ENCODE measurements at places on chromosomes 11 and 22.

DNA sequence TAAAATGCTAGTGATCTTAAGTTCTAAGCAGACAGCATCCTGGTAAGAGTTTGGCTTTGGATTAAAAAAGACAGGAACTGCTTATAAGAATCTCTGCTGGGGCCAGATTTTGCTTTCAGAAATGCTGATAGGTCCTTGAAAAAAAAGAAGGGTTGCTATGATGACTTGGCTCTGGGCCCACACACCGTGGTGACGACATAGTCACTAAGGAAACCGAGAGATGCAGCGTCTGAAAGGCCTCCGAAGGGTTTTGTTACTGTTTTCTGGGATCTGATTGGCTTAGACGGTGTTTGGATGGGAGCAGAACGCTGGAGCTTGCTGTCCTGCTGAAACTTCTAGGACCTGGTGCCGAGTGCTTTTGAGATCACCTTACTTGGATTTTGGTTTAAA lies 8.4 kb downstream of the FAM118A start:
- DNase-seq = no peak

GRCh38 chr11:17613983-17614382 lies 66.9 kb downstream of the OTOG start:
- no peak for DNase-seq

DNA sequence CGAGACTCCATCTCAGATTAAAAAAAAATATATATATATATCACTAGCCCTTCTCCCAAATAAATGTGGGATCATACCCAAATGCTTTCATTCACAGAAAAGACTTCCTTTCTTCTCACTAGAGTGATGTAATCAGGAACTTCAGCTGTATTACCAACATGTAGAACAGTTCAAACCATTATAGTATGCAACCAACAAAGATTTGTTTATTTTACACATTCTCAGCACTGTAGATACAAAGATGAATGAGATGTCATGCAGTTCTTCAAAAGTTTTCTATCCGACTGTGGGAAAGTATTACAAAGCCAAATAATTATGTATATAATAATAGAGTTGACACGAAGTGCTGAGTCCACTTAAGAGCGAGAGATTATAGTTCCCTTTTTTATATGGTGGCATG lies 22.2 kb upstream of the ZNF143 start:
- no peak for DNase-seq

GRCh38 chr11:36840378-36840777 lies 242.3 kb upstream of the RAG2 start:
- no peak for DNase-seq

- no peak for DNase-seq
These were observed 14.0 kb downstream of the B3GAT1 start for GRCh38 chr11:134398079-134398444.

DNA sequence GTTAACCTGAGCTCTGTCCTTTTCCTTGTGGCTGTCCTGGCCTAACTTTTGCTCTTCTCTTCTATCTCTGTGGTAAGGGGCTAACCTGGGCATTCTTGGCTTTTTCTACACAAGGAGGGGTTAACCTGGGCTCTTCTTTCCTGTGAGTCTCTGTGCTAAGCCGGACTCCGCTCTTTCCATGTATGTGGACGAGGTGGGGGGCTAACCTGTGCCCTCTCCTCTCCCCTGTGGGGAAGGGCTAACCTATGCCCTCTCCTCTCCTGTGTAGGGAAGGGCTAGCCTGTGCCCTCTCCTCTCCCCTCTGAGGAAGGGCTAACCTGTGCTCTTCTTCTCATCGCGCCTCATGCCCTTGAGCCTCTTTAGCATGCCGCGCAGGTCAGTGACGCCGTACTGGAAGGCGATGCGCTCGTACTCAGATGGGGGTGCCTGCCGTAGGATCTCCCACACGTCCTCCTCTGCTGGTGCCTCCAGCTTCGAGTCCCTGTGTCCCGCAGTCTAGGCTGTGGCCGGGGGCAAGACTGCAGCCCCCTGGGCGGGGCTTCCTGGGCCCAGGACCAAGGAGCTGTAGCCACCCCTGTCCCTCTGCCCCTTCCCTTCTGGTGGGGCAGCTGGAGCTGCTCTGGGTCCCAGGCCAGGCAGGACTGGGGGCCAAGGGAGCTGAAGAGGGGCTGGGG lies 6.5 kb downstream of the MYBPC3 start:
- DNase-seq = no peak

- DNase-seq = no peak
These were observed 521 bp upstream of the PTS start for GRCh38 chr11:112225753-112226061.

- no peak for DNase-seq
These were observed 14.1 kb downstream of the SYN3 start for GRCh38 chr22:33044112-33044511.

DNA sequence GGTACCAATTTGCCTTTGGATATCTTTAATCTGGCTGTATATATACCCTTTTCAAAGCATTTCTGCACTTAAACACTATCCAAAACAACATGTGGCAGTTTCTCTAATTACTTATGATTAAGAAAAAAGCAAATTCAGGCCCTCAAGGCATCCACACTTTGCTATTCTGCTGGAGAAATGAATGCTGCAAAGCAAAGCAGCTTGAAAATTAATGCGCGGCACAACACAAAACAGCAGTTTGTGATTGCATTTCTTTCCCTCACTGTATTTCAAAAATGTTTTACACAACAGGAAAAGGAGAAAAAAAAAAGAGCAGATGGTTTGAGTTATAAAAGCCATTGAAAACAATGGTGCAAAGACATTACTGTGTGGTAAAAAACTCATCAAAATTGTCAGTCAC lies 738.4 kb upstream of the RAG2 start:
- DNase-seq = no peak

DNA sequence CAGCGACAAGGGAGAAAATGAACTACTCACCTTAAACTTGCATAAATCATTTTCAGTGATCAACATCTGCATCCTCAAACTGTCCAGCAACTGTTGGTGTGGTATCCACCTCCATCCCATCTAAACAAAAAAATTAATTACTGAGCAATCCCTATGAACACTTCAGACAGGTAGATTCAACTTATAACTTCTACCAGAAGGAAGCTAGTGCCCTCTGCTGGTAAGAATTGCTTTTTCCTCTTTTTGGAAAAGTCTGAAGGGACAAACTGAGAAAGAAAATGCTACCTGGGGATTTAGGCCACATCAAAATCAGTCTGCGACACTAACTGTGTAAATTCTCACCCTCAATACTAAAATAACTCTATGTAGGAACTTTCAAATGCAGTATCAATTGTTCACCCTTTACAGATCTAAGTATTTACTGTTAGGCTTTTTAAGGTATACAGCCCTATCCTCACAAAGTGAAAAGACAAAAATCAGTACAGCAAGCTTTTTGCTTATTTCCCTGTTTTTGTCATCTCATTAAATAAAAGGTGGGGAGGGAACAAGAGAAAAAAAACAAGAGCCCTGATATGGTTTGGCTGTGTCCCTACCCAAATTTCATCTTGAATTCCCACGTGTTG lies 17.9 kb downstream of the CLNS1A start:
- no peak for DNase-seq

- no peak for DNase-seq
These were observed 89.7 kb downstream of the LARGE2 start for GRCh38 chr11:46012185-46012584.

DNA sequence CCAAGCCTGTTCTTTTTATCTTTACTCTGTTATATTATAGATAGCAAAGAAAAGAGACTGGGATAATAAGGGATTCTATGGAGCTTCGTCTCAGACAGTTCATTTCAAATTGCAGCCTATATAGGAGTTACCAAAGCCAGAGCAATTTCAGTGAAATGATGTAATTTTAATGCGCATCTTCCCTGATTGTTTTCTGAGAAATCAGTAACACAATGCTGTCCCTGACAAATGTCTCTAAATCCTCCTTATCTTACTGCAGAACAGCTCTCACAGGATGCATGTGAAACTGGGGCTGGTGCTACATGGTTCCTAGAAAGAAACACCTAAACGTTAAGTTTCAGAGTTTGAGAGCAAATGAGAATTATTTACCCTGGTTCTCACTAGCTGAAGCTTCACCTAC lies 467.9 kb upstream of the ANO3 start:
- DNase-seq = no peak

DNA sequence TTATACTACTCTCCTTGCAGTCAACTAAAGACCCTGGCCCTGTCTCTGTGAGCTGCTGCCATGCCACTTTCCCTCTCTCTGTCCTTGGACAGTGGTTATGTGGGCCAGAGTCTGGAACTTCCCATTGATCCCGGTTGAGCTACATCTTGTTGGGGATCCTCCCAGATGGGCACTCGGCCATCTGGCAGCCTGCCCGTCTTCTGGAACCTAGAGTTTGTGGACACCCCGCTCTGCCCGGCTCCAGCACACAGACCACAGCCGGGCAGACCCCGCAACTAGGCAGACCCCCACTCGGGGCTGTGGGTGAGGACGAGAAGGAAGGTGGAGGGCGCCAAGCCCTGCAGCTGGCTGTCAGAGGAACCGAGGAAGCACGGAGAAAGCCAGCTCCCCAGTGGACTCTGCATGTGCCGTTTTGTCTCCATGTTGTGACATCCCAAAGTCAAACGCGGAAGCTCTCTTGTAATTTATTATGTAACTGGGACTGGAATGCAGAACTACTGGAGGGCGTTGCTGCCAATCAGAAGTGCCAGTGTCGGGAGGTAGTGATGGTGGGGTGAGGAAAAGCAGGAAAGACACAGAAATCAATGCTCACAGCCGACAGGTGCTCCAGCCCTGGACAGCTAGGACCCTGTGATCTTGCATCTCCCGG lies 207.7 kb downstream of the CEP164 start:
- DNase-seq = no peak

DNA sequence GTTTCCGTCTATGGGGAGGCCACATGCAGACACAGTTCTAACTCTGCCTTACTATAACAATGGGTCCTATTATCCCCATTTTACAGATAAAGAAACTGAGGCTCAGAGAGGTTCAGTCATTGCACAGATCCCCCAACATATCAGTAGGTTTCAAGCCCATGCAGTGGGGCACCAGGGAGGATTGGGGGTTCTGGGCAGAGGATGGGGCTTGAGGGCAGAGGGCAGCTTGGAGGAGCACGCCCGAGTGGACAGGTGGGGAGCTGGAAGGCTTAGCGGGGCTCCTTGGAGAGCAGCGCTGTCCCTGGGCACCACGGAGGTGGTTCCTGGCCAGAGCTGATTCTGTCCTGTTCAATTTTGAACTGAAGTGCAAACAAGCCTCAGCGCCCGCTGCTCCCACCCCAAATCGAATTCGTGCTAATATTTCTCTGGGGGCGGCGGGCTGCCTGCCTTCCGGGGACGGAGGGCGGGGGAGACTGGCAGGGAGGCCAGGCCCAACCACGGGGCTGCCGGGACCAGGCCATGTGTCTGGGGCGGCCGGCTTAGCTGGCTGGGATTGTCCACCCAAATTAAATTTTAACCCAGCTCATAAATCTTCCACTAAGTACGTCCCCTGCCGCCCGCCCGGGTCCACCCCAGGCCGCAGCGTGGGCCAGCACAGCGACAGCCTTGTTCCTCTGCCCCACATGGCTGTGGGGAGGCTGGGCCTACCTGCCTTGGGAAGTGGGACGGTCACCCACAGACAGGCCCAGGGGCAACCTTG lies 49.4 kb downstream of the FLRT1 start:
- peak; percentile 43 for DNase-seq

GRCh38 chr22:35543702-35544101 lies 3.1 kb downstream of the RASD2 start:
- no peak for DNase-seq

DNA sequence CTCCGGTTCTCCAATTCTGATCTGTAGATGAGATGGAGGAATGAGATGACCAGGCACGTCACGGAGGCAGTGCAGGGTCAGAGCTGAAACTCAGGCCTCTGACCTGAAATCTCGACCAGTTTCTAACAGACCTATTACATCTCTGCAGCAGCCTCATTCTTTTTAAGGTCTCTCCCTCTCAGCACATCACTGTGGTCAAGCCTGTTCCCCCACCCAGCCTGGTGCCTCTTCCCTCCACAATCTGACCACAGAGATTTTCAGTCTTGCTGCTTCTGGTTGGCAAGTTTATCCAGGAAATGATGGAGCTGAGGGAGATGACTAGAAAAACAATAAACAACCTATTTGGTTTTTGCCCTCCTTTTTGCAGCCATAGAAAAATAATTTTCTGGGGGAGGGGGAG lies 9.5 kb downstream of the GRAMD1B start:
- DNase-seq = no peak

DNA sequence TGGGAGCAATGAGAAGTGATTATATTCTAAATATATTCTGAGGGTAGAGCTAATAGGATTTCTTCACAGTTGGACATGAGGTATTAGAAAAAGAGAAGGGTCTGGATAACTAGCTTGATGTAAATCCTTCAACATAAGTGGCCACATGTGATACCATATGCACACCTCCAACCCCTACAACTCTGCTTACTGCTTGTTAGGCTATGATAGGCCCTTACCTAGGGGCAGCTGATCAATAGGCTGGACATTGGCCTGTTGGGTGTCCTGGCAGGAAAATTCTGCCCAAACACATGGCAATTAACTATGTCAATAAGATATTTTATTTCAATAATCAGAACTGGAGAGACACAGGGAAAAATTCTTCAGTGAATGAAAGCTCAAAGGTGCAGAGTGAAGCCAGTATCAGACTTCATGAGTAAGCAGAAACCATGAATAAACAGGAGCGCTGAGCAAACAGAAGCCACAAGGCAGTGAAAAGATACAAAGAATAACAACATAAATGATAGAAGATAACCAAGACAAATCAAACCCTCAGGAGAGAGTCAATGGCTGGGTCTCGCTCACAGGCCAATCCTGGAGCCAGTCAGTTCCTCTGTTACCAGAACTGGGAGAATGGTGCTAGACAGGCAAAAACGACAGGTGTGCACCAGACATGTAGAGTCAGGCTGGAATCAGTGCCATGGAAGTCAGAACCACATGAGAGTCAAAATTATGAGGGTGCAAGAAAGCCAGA lies 46.3 kb upstream of the PSMA1 start:
- DNase-seq = no peak

DNA sequence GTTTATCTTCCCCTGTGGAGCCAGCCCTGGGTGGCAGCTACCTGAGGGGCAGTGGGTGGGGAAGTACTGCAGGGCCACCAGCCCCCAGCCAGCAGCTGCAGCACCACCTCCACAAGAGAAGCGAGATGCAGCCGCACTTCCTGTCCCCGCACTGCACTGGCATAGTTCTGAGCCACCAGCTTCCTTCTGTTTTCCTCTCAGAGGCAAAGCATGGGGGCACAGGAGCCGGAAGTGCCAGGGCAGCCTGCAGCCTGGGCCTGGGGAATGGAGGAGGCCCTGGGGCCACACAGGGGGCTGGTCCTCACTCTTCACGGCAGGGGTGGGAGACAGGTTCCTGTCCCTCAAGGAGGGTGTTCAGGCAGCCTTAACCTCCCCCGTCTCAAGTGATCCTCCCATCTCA lies 11.9 kb upstream of the SH3BP1 start:
- no peak for DNase-seq

- no peak for DNase-seq
These were observed 143.1 kb upstream of the DDI1 start for GRCh38 chr11:103893371-103893770.

Data from progenitor cell of endocrine pancreas (in vitro differentiated cells).